Naive thymus-derived CD4-positive, alpha-beta T cell (primary cell): ENCODE measurements at places on chromosomes 2 and 18.
A peak's percentile ranks its signal among the peaks of the same experiment; 100 is the strongest.

DNA sequence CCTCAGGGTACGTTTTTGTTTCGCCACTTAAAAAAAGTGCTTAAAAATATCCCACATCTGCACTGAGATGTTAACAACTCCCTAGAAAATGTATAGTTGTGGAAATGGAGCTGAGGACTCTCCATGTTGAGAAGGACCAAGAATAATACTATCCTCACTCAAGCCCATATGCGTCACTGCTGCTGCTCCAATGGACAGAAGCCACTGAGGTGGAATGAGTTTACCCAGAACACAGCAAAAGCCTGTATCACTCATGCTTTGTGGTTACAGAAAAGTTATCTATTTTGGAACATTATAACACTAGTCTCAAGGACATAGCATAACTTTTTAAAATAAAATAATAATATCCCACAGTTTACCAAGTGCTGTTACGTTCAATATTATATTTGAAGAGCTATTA, 31.9 kb downstream of the DSC3 start:
- no peaks in the 10 kb centered on the region for H3K36me3 ChIP-seq
- no peak for DNase-seq
- H3K4me3 ChIP-seq, result no peak overlapping the region
- no peaks in the 10 kb centered on the region for H3K27me3 ChIP-seq
- no peaks in the 10 kb centered on the region for H3K4me1 ChIP-seq

GRCh38 chr2:110773401-110773921, 41.1 kb downstream of the ACOXL start:
- H3K36me3 ChIP-seq, result no peaks in the 10 kb centered on the region
- H3K4me1 ChIP-seq, result no peaks in the 10 kb centered on the region
- no peaks in the 10 kb centered on the region for H3K27me3 ChIP-seq
- H3K4me3 ChIP-seq, result no peak overlapping the region
- no peak overlapping the region for H3K27ac ChIP-seq

- no peaks in the 10 kb centered on the region for H3K4me1 ChIP-seq
- H3K27ac ChIP-seq, result no peak overlapping the region
- no peak overlapping the region for H3K4me3 ChIP-seq
Measured at GRCh38 chr2:119753930-119754321, 5.8 kb upstream of the PTPN4 start.

GRCh38 chr2:208346756-208347155, 59.8 kb upstream of the PTH2R start:
- H3K4me1 ChIP-seq, result no peaks in the 10 kb centered on the region
- H3K36me3 ChIP-seq, result peaks cover 4% of the 10 kb centered on the region
- no peak overlapping the region for H3K27ac ChIP-seq
- H3K4me3 ChIP-seq, result no peak overlapping the region

- peaks cover 48% of the 10 kb centered on the region for H3K4me1 ChIP-seq
- no peaks in the 10 kb centered on the region for H3K36me3 ChIP-seq
- DNase-seq, result no peak
- H3K27me3 ChIP-seq, result no peaks in the 10 kb centered on the region
Measured at GRCh38 chr2:84857566-84857965, 23.3 kb downstream of the TRABD2A start.

GRCh38 chr2:152062125-152063091, 36.4 kb downstream of the CACNB4 start:
- no peak for DNase-seq
- no peaks in the 10 kb centered on the region for H3K27me3 ChIP-seq
- no peaks in the 10 kb centered on the region for H3K36me3 ChIP-seq
- no peak overlapping the region for H3K4me3 ChIP-seq
- no peaks in the 10 kb centered on the region for H3K4me1 ChIP-seq

GRCh38 chr2:169716938-169717690, 16.5 kb upstream of the KLHL23 start:
- no peak for DNase-seq
- H3K27ac ChIP-seq, result no peak overlapping the region
- no peaks in the 10 kb centered on the region for H3K4me1 ChIP-seq
- no peaks in the 10 kb centered on the region for H3K36me3 ChIP-seq
- H3K4me3 ChIP-seq, result no peak overlapping the region

DNA sequence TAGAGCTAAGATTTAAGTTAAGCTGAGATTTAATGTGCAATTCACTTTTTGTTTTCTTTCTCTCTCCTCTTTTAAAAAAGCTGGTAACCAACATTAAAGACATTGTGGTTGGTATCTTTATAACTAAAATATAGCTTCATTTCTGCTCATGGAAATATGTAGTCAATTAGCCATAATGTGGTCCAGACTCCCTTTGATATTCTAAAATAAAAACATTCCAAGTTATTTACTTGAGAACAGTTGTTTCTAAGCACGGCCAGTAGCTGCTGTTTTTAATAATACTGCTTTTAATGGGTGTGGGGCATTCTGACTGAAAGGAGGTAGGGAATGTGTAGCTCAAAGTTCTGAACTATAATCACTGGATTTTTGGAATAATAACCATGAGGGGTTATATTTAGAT, 183.3 kb upstream of the FBXO11 start:
- no peaks in the 10 kb centered on the region for H3K27me3 ChIP-seq
- no peak for DNase-seq
- no peak overlapping the region for H3K4me3 ChIP-seq
- no peaks in the 10 kb centered on the region for H3K4me1 ChIP-seq
- no peak overlapping the region for H3K27ac ChIP-seq

- H3K27me3 ChIP-seq, result no peaks in the 10 kb centered on the region
- no peak overlapping the region for H3K4me3 ChIP-seq
- no peaks in the 10 kb centered on the region for H3K4me1 ChIP-seq
- DNase-seq, result no peak
Measured at GRCh38 chr2:69278366-69278765, 108.7 kb downstream of the GFPT1 start.

DNA sequence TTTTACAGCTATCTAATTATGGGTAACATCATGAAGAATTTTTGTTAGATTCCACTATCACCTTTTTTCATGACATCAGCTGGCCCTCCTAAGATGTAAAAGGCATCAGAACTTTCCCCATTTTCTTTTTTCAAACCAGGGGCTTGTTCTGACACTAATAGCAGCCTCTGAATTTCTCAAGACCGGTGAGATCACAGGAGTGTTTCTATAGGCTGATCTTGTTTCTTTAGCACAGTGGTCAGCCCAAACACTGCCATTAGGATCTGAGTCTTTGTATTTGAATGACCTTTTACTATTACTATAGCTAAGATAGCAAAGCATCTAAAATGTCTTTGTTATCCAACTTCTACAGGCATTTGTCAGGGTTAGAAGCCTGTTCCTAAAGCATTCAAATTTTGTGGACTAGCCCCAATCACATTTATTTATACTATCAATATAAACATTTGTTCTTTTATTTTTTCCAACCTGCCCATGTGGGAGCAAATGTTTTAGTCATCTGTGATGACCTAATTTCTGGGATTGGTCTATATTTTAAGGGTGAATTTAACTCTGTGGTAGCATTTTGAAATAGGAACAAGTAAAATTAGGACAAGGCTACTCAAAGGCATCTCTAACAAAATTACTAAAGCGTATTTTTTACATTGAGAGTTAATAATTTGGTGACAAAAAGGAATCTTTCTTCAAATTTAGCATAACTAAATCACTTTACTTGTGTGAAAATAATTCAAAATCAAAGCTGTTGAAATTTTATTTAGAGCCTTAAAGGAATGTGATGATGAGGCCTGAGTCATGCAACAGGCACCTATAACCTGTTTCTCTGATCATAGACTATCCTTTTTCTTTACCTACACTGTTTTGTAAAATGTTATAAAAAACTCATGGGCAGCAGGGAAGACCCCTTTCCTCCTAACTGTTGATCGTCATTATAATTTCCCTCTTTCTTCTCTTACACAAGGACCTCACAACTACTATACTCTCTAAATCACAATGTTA, 39.3 kb downstream of the ZAP70 start:
- H3K27me3 ChIP-seq, result no peaks in the 10 kb centered on the region
- H3K4me3 ChIP-seq, result no peak overlapping the region
- H3K4me1 ChIP-seq, result peaks cover 10% of the 10 kb centered on the region
- no peak overlapping the region for H3K27ac ChIP-seq
- H3K36me3 ChIP-seq, result peaks cover 5% of the 10 kb centered on the region

GRCh38 chr18:48792611-48793380, 158.0 kb downstream of the SMAD7 start:
- H3K4me3 ChIP-seq, result no peak overlapping the region
- no peaks in the 10 kb centered on the region for H3K27me3 ChIP-seq
- DNase-seq, result no peak
- no peaks in the 10 kb centered on the region for H3K36me3 ChIP-seq
- H3K27ac ChIP-seq, result no peak overlapping the region
- no peaks in the 10 kb centered on the region for H3K4me1 ChIP-seq

DNA sequence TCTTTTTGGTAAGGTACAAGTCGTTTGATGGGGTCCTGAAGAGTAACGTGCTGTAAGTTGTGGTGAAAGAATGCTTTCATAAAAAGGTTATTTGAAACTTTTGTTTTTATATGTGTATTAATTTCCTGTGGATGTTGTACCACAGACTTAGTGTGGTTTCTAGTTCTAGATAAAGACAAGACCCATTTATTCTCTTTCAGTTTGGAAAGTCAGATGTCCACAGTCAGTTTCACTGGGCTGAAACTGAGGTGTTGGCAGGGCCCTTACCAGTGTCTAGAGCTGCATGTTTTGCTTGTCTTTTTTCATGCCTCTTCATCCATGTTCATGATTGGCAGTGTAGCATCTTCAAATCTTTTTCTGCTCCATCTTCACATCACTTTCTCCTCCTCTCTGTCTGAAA, 22.1 kb upstream of the DOCK10 start:
- no peaks in the 10 kb centered on the region for H3K36me3 ChIP-seq
- no peak overlapping the region for H3K4me3 ChIP-seq
- H3K4me1 ChIP-seq, result peaks cover 14% of the 10 kb centered on the region
- H3K27me3 ChIP-seq, result no peaks in the 10 kb centered on the region
- DNase-seq, result no peak
- no peak overlapping the region for H3K27ac ChIP-seq

DNA sequence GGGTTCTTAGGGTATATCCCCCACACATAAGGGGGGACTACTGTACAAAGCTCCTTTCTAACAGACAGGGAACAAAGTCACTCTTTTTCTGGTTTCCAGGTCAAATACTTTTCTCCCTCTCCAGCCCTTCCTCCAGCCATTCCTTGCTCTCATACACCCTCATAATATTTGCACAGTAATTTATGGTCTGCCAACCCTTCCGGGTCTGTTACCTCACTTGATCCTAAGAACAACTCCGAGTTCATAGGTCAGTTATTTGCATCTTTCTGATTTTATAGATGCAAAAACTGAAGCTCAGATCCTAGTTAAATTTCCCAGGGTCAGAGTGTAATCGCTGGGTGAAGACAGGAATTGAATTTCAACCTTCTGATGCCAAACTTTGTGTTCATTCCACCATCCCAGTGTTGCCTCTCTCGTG, 14.8 kb upstream of the MATN3 start:
- no peaks in the 10 kb centered on the region for H3K27me3 ChIP-seq
- H3K36me3 ChIP-seq, result no peaks in the 10 kb centered on the region
- H3K27ac ChIP-seq, result no peak overlapping the region
- no peaks in the 10 kb centered on the region for H3K4me1 ChIP-seq

GRCh38 chr2:239201531-239201876, 199.3 kb downstream of the HDAC4 start:
- peaks cover 17% of the 10 kb centered on the region for H3K36me3 ChIP-seq
- H3K4me3 ChIP-seq, result no peak overlapping the region
- no peaks in the 10 kb centered on the region for H3K27me3 ChIP-seq
- H3K27ac ChIP-seq, result no peak overlapping the region
- no peak for DNase-seq

GRCh38 chr2:37523814-37524362, 147.6 kb downstream of the CDC42EP3 start:
- no peaks in the 10 kb centered on the region for H3K36me3 ChIP-seq
- DNase-seq, result no peak
- H3K27me3 ChIP-seq, result no peaks in the 10 kb centered on the region
- H3K4me3 ChIP-seq, result no peak overlapping the region
- H3K27ac ChIP-seq, result no peak overlapping the region

- peak overlapping the region; percentile 80 for H3K4me3 ChIP-seq
- H3K27ac ChIP-seq, result peak overlapping the region; percentile 91
- no peaks in the 10 kb centered on the region for H3K36me3 ChIP-seq
- peak; percentile 72 for DNase-seq
- no peaks in the 10 kb centered on the region for H3K27me3 ChIP-seq
Measured at GRCh38 chr2:201257381-201257955, 2.9 kb upstream of the CASP8 start.

DNA sequence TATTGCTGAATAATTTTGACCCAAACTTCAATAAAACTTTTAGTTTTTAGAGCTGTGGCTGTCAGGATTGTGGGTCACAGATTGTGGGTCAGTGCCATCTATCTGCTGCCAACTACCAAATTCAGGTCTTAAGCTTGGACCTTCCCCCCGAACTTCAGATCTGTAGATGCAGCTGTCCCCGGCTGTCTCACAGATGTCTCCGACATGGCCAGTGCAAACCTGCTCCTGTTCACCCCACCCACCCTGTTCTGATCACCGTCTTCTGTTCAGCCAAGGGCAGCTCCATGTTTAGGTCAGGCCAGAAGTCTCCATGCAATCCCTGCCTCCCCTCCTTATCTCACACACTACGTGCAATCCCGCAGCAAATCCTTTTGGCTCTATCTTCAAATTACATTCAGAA, 175.0 kb downstream of the PRKCE start:
- no peak for DNase-seq
- no peaks in the 10 kb centered on the region for H3K4me1 ChIP-seq
- H3K27ac ChIP-seq, result no peak overlapping the region
- no peak overlapping the region for H3K4me3 ChIP-seq
- H3K27me3 ChIP-seq, result no peaks in the 10 kb centered on the region

DNA sequence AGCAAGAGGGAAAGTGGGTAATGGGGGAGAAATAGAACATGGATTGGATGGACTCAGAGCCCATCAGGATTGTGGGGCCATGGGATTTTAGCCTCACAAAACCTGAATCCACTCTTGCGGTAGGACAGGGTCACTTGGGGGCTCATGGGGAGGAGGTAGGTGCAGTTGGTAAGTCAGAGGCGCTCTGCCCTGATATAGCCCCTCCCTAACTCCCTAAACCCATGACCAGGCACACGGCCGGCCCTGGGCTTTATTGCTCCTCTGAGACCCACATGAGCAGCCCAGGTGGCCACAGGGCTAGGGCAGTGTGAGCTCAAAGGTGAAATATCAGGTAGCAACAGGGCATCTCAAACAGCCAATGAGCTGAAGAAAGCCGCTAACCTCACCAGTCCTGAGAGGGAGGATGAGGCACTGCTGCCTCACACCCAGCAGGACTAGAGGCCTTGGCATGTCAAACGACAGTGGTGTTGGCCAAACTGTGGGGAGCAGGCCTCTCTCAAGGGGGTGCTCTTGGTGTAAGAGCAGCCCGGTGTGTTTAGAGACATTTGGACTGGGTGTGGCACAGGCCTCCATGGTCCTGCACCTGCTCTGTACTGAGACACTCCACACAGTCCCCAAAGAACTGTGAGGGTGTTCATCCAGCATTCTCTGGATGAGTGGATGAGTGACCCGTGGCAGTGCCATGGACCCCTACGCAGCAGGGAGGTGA, 90.8 kb upstream of the HS6ST1 start:
- H3K4me3 ChIP-seq, result no peak overlapping the region
- no peaks in the 10 kb centered on the region for H3K4me1 ChIP-seq
- no peaks in the 10 kb centered on the region for H3K27me3 ChIP-seq
- no peaks in the 10 kb centered on the region for H3K36me3 ChIP-seq
- no peak overlapping the region for H3K27ac ChIP-seq
- DNase-seq, result no peak
